Stimulated activated CD4-positive, alpha-beta T cell treated with anti-CD3 and anti-CD28 coated beads, Interleukin-1b, Interleukin-23, amount 100 ng/mL, for 1 hour (primary cell): ENCODE measurements at places on chromosomes 7 and 10.

GRCh38 chr10:68636335-68636734 is 76.2 kb downstream of the TET1 start:
- DNase-seq, result no peak

DNA sequence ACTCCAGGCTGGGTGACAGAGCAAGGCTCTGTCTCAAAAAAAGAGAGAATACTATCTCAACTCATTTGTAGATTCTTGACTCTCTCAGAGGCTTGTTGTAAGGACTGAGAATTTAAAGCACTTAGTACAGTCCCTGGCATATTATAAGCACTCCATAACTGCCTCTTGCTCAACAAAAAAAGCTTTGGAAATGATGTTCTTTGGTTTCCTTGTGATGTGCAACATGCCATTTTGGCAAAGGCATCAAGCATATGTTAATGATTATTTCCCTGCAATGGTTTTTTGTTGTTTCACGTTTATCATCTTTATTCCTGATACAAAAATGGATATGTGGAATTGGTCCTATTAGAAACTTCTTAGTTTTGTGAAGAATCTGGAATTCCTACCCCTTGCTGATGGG is 15.7 kb downstream of the NOLC1 start:
- DNase-seq, result no peak

DNA sequence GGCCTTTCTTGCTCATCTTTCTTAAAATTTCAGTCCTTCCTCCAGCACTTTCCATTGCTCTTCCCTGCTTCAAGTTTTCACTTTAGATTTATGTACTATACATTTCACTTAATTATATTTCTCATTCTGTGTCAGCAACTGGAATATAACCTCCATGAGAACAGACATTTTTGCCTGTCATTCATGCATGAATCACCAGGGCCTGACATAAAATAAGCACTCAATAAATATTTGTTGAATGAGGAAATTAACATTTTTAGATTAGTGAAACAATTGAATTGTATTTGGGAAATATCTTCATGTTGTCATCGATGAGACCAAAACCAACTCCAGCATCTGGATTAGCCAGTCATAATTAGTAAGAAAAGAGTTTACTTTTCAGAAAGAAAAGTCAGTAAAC is 6.1 kb downstream of the SAMD9L start:
- no peak for DNase-seq

DNA sequence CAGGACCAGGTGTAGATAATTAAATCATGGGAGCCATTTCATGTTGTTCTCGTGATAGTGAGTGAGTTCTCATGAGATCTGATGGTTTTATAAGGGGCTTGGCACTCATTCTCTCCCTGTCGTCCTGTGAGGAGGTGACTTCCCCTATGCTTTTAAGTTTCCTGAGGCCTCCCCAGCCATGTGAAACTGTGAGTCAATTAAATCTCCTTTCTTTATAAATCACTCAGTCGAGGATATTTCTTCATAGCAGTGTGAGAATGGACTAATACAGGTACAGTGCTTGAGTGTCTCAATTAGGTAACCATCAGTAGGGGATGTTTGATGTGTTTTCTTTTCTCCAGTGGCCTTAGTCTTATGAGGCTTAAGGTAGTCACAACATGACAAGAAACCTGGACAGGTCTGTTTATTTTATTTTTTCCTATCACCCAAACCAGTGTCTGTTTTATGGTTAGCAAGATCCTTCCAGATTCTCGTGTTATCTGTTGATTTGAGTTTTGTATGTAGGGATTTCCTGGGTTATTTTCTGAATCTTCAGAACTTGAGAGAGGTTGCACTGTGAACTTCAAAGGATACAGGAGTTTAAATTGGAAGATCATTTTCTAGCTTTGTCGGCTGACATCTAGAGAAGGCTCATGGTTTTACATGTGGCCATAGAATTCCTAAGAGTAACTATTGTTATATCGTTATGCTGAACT is 32.1 kb downstream of the UMAD1 start:
- no peak for DNase-seq
